Fibroblast of pulmonary artery (primary cell): ENCODE measurements at places on chromosomes 7 and 10.
A peak's percentile ranks its signal among the peaks of the same experiment; 100 is the strongest.

- peak; percentile 80 for DNase-seq
These were observed 525.7 kb downstream of the KCNMA1 start for GRCh38 chr10:77111611-77112550.

DNA sequence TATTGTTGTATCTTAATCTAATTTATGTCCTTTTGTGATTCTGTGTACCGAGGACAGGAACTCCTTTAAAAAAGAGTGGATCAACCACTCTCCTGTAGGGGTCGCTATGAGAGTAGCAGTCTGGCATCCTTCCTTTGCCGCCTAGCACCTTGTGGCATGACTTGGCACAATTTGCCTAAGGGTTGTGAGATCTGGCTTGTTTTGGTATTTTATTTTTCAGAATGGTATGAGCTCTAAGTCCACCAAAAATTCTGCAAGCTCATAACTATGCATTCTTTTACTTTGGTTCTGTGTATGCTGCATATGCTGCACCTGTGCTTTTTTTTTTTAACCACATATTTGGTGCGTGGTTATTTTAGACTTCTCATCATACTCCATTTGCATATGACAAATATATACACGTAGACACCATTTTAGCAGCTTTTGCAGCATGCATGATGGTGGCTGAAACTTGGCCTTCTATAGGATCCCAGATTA is 112.8 kb downstream of the CDK14 start:
- peak; percentile 33 for DNase-seq

DNA sequence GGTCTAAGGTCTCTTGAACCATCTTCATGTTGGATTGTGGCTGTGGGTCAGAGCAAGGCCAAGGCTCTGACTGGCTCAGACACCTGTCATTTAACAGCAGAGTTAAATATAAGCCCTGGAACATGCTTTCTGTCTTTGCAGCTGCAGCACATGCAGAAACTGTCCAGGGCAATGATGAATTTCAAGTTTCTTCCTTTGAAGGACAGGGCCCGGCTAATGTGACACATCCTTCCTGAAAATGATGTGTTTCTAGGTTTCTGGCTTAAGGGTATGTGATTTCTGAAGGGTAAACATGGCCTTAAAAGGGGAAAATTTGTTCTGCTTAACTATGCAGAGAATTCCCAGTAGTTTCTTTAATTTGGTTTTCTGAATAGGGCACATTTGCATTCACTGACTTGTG is 34.0 kb upstream of the SLC35B4 start:
- no peak for DNase-seq

DNA sequence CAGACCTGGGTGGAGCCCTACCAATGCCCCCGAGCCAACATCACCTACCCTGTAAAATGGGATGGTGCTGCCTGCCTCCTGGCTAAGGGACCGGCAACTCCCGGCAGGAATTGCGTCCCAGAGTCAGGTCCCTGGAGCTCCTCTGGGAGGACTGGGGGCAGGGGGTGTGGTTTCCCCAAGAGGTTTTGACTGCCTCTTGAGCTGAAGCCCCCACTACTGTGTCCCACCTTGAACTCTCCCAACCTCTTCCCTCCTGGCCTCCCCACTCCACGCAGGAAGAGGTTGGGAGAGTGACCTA is 1.3 kb downstream of the SH2B2 start:
- no peak for DNase-seq

DNA sequence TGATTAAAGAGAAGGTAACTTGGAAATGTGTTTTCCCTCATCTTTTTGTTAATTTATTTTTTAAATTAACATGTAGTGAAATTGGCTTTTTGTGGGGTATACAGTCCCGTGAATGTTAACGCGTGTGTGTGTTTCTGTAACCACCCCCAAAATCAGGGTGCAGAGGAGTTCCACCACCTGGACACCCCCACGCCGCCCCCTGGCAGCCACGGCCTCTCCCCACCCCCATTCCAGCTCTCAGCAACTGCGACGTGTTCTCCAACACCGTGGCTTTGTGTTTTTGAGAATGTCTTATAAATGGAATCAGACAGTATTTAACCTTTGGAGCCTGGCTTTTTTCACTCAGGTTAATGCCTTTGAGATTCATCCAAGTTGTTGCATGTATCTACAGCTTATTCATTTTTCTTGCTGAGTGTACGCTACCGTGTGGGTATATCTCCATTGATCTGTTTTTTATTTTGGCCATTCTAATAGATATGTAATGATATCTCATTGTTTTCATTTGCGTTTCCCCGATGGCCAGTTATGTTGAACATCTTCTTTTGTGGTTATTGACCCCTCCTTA is 218.8 kb downstream of the EBF3 start:
- no peak for DNase-seq

DNA sequence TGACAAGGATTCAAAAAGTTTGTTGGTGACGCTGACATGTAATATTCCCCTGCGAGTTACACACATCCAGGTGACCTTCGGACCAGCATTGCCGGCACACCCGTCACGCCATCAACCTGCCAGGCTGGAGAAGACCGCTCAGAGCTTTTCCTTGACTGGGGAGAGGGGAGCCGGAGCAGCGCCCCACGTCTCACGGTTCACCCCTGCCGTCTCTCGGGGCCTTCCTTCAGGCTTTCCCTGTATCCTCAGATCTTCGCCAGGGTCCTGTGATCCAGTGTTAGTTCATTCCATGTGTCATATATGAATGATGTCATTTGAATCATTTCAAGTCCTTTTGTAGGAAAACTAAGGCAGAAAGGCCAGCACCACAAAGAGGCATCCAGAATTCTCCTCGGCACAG is 127.8 kb downstream of the MGMT start:
- DNase-seq, result no peak

- DNase-seq, result peak; percentile 3
These were observed 489.8 kb upstream of the ZMIZ1 start for GRCh38 chr10:78578929-78579328.

DNA sequence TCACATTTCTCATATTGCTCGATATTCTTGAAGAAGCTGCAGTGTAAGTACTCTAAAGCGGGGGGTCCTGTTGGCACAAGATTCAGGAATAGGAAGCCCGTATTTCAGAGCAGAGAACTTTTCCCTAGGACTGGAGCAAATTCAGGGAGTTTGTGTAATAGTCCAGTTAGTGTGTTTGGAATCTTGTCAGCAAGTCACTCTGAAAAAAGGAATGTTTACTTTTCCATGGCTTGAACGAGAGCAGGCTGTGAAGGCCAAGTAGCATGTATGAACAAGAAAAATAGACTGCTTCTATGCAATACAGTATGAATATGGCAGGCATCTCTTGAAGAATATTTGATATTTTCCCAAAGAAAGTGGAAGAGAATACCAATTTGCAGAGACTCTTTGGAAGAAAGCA is 39.8 kb downstream of the CDC123 start:
- DNase-seq, result no peak

DNA sequence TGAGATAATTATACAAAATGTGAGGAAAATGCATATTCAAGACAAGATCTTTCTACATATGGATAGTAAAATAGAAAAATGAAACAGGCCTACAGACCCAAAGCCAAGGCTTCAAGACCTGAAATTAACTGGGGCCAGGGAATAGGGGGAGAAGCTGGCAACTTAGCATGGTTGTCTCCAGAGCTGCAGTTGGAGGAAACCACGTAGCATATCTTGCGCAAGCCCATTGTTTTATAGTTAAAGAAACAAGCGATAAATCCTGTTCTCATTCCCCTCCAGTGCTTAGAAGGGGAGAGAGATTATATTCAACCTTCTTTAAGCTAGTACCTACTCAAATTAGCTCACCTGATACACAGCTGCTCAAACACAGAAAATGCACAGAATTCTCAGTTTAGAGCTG is 197.1 kb downstream of the SORCS1 start:
- DNase-seq, result no peak

GRCh38 chr7:101562531-101563197 is 66.4 kb downstream of the MYL10 start:
- no peak for DNase-seq

- no peak for DNase-seq
These were observed 25.5 kb upstream of the BAG3 start for GRCh38 chr10:119625570-119626280.

GRCh38 chr7:76424413-76425111 is at the start of gene ZP3:
Gene ZP3 (plus strand): TSS chr7:76424950. CDS start chr7:76424965, 15 bp downstream.
- no peak for DNase-seq

GRCh38 chr7:4136036-4136435 is 546.1 kb upstream of the FOXK1 start:
- DNase-seq, result no peak

GRCh38 chr10:7606951-7607404 is 59.8 kb downstream of the ITIH5 start:
- DNase-seq, result peak; percentile 58

GRCh38 chr10:122648599-122649428 is 50.8 kb downstream of the C10orf120 start:
- peak; percentile 50 for DNase-seq

GRCh38 chr10:4514445-4515108 is 311.4 kb upstream of the AKR1E2 start:
- DNase-seq, result no peak

- DNase-seq, result no peak
These were observed 15.9 kb downstream of the YKT6 start for GRCh38 chr7:44216521-44217222.

- no peak for DNase-seq
These were observed 55.3 kb downstream of the ORC5 start for GRCh38 chr7:104152468-104152867.

DNA sequence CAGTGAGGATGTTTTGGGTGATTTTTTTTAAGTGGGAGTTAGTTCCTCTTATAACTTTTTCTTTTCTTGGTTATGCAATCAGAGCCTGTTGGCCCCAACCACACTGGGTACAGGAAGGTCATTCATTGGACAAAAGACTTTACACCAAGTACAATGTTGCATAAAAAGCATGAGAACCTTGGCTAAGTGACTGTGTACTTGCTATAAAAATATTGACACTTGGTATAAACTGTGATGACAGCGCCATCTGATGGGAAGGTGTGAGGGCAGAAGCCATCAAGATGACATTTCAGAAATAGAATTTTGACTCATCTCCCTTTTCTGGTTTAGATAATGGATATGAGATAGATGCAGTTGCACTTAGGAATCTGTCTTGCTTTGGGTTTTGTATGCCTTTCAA is 126.4 kb upstream of the CCDC6 start:
- DNase-seq, result peak; percentile 66

DNA sequence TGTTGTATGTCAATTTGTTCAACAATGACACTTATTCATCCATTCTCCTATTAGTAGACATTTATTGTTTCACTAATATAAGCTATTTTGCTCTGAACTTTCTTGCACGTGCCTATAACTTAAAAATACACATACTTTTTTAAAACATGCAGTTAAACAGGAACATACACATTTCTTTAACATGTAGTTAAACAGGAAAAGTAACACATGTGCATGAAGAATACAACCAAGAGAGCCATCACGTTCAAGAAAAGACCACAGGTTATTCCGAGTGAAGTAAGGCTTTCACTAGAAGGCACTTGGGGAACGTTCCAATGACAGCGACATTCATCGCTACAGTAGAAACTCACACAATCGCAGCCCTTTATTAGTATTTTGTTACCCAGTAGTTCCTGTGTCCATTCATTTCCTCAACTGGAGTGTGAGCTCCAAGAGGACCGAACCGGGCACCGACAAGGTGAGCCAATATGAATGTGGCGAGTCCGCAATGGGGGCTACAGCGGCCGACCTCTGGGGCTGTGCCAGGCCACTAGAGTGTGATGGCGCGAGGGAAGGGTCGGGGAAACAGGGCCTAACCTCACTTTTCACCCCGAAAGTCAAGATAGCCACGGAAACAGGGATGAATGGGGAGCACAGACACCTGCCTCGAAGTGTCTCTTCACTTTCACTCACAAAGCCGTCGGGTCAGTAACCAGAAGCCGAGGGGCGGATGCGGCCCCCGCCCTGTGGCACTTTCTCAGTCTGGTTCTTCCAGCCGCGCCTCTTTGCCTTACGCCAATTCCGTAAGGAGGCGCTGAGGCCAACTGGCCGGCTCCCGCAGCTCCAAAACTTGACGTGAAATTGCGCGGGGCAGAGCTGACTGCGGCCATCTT is 775 bp upstream of the SEPTIN7 start:
- DNase-seq, result peak; percentile 90

- peak; percentile 53 for DNase-seq
These were observed 307.2 kb downstream of the PRPF18 start for GRCh38 chr10:13893926-13894325.

DNA sequence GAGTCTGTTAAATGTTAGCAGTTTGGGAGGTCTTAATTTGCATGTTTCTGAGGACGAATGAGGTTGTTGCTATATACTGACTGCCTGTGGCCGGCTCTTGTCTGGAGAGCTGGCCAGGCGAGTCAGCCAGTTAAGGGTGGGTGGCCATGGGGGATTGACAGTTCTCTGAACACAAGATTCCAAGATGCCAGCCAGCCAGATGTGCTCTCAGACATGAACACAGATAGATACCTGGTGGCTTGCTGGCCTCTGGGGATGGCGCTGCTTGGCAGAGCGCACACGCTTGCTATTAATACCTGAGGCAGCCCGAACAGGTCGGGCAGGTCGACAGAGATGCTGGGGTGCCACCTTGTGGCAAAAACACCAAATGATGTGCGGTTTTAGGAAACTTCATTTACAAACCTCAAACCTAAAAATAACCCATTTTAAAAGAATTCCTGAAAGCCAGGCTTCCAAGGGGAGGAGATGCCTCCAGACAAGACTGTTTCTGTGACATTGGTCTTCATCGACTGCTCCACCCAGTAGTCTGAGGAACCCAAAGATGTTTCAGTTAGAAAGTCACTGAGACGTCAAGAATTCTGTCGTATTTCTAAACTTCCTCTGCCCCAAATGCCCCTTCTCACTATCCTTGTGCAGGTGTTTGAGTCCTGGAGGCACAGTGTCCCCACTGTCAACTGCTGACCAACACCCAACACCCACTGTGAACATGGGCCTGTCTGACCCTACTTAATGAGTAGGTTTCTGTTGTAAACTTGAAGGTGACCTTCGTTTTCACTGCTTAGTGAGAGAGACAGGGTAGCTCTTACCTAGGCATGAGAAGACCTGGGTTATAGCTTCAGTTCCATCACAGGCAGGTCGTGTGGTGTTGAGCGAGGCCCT is 123.4 kb downstream of the NT5C2 start:
- peak; percentile 67 for DNase-seq

- DNase-seq, result peak; percentile 20
These were observed 98.3 kb downstream of the TMEM130 start for GRCh38 chr7:98771519-98771918.

GRCh38 chr10:31774299-31774900 is 154.2 kb downstream of the ARHGAP12 start:
- no peak for DNase-seq

GRCh38 chr7:79217468-79217867 is 236.0 kb downstream of the MAGI2 start:
- no peak for DNase-seq
